ENCODE measurements at places on chromosomes 3 and 15.

DNA sequence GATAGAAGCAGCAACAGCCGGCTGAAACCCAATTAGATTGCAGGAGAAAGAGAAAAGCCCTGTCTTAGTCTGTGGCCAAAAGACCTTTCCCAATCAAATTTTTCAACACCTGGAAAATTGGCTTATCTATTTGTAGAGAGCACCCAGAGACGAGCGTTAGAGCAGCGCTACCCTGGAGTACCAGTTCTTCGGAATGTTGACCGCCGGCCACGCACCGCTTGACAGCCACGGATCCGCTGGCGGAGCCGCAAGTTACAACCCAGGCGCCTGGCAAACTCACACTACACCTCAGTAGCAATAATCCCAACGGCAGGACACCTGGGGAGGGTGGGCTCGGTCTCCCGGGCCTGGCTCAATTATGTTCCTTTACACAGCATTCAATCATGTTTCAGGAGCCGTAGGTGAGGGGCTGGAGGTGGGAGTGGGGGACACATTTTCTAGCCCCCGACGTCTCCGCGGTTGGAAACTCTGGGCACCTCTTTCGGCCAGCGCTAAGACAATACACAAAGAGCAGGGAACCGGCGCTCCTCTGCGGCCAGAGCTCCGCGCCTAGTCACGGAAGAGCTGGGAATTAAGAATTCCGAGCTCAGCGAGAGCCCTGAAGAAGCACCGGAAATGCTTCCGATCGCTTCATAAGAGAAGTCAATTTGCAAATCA lies 1.2 kb downstream of the MB21D2 start:
- no peak for DNase-seq

- no peak for DNase-seq
Observed at GRCh38 chr15:77333166-77333565, 86.7 kb downstream of the PEAK1 start.

DNA sequence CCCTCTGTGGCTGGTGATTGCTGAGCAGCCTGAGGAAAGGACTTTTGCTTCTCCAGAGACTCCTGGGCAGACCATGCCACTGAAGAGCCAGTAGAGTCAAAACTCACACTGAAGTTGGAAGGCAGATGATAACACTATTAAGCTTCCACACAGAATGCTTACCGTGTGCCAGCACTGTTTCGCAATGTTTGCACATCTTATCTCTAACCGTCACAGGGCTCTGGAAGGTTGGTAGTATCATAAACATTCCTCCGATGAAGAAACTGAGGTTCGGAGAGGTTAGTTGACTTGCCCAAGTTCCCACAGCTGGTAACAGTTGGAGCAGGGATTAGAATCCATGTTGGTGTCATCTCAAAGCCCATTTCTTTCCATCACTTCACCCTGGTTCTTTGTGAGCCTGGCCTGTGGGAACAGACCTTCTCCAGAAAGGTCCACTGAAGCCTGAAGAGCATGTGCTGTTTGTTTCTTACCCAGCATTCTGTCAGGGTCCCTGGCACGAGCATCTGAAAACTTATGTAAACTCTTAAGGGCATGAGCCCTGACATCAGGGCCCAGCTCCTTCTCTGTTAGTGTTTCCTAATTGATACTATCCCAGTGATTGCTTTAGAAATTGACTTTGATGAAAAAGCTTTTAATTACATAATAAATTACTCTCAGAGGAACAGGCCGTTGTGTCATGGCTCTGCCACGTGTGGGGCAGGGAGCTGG lies 77.0 kb upstream of the PRR23C start:
- no peak for DNase-seq

DNA sequence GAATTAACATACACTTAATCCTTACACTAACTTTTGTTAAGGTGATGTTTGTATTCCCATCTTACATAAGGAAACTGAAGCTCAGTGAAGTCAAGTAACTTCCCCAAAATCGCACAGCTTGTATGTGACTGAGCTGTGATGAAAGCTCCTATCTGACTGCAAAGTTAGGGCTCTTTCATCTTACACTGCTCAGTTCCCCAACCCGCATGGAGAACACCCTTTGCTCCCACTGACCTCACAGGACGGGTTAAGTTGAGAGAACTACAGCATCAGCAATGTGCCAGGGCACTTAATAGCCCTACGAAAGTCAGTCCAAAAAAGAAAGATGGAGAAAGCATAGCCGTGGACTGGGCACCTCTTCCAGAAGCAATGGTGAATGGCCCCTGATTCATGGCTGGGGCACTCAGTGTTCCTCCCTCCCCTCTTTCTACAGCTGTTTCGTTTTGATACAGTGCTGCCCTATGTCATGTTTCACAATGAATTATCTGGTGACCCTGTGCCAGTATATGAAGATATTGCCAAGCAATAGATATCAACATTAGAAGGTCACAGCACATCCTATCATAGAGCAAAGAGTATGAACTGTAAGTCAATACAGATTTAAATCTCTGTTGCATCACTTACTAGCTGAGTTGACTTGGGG lies 38.0 kb downstream of the CADPS start:
- no peak for DNase-seq

DNA sequence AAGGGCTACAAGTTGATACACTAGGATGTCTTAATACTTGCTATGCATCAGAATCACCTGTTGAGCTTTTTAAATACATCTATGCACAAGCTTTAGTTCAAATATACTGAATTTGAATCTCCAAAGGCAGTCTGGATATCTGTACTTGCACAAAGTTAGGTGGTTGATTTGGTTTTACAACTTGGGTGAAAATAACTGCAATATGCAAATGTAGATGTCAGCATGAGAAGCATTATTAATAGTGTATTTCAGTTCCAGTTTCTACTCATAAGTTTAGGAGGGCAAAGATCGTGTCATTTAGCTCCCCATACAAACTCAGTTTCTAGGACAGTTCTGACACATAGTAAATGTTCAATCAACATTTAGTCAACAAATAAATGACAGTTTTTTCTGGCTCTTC lies 25.6 kb downstream of the IQCB1 start:
- DNase-seq, result no peak

DNA sequence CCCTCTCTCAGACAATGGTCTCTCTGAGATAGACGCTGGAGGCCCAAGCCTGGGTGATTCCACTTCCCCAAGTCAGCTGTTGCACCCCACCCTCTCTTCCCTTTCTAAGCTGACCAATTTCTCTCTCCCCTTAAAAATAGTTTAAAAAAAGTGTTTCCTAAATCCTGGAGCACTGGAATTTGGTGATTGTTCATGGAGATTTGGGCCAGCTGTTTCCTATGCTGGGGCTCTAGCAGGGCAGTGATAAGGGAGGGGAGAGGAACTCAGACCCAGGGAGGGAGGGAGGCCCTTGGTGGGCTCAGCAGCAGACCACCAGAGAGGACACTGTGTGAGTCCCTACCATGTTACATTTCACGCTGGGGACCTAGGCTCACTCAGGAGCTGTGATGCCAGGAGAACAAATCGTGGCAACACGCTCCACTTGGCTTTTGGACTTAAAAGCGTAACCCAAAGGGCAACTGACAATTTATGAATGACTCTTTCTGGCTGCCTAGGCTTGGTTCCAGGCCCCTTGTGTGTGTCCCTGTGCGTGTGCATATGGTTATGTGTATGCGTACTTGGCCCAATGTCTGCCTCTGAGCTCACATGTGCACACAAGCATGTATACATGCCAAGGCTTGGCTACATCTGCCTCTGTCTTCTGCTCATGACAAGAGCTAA lies 59.8 kb upstream of the INSYN1 start:
- DNase-seq, result no peak

All from CD8-positive, alpha-beta memory T cell (primary cell).